ENCODE measurements at places on chromosomes 1 and 21.

GRCh38 chr1:231684356-231685244 lies 58.0 kb downstream of the DISC1 start:
- DNase-seq: no peak

- no peak for DNase-seq
These were observed 25.1 kb upstream of the PLXNA2 start for GRCh38 chr1:208269338-208269666.

- no peak for DNase-seq
These were observed 397.3 kb downstream of the LMX1A start for GRCh38 chr1:164958982-164959768.

GRCh38 chr1:75616436-75617433 lies 5.8 kb upstream of the SLC44A5 start:
- DNase-seq: no peak

DNA sequence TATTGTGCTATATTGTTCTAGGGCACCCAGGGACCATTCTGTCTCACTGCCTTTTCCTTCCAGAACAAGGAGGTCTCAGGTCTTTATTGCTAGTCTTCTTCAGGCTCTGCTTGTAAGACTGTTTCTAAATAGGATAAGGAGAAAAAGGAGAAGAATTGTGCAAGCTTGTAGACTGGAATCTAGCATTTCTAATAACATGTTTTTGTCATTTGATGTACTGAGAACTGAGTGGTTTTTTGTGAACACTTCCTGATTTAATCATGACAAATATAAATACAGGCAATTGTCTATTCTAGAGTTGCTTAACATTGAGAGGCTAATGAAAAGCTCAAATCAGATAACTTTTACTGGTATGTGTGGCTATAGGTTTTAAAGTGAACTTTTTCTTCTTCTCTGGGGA lies 77.6 kb downstream of the CLIC4 start:
- DNase-seq: no peak

DNA sequence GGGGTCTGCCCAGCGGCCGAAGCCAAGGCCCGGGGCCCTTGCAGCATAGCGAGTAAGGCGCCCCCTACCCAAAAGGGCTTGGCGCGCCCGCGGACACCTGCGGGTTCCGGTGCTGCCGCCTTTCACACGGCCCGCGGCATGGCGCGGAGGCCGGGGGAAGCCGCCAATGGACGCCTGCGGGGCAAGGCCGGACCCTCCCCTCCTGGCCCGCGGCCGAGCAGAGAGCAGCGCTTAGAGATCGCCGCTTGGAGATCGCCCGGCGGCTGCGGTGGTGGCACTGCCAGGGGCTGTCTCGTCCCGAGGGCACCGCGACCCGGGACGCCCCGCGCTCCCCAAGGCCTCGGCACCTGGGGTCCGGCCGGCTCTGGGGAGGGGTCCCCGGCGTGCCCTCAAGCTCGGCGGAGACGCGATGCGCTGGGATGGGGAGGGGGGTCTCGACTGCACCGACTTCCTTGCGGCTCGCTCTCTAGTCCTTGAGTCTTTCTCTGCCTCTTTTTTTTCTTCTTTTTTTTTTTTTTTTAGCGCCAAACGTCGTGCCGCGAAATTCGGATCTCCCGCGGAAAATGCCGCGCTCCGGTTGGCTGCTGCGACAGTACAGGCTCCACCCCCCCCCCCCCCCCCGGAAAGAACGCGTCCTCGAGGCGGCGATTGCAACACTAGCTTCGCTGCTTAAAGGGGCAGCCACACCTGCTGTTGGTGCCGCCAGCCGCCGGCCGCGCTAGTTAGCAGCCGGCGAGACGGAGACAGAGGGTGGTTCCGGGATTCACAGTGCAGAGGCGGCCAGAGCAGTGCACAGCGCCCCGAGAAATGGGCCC lies at the start of gene E2F2:
Gene E2F2, minus strand, starts transcription at position 487 of the 815 bp plus-strand sequence. Its CDS starts 440 bp downstream, at position 47.
- peak; percentile 47 for DNase-seq

- no peak for DNase-seq
These were observed 35.9 kb upstream of the CCDC27 start for GRCh38 chr1:3716351-3716750.

DNA sequence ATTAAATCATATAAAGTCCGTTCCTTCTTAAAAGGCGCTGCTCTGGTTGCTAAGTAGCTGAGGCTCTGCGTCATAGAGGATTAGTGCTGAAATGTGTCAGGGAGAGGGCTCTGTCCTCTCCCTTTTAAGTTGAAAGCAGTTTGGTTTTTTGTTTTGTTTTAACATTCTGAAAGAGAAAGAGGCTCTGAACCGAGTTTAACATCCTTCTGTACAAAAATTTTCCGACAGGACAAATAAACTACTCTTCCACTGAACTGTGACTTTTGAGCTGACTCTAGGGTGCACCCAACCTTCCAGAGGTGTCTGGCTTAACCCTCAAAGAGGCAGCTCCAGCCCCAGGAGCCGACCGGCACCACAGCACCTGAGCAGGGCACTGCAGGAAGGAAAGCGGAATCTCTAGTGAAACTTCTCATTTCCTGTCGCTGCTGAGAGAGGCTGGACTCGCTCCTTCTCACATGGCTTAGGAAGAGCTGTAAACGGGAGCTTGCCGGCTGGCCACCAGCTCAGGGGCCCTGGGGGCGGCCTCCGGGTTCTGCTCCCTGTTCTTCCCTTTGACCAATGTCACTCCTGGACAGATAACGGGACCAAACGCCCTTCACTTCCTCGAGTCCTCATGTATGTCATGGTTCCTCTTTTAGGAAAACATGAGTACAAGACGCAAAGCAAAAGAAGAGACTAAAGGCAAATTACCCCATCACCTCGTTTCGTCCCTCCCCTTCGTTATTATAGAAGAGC lies 1.2 kb downstream of the VAV3 start:
- no peak for DNase-seq

GRCh38 chr1:30756545-30757351 lies 826 bp downstream of the LAPTM5 start:
- DNase-seq: no peak

DNA sequence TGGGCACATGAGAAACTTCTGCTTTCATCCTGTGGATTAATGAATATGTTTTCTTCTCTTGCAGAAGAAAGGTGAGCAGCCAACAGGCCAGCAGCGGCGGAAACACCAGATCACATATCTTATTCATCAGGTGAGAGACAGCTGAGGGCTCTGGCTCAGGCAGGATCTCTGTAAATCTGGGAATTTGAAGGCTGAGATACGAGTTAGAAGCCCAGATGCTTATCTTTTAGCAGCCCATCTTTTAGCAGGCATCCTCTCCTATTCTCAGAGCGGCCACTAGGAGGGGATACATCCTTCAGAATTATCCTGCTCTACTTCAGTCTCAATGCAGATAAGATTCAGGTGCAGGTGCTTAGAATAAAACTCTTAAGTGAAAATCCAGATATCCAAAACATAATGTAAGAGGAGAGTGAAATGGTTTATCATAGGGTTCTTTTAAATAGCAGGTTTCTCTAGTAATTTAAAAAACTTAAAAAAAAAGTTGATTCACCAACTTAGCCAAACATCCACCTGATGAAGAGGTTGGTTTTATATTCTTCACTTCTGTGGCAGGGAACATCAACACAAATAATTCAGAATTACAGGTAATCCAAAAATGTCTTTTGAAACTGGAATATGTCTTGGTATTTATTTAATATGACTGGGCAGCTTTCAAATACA lies 19.3 kb downstream of the SH2D2A start:
- no peak for DNase-seq

DNA sequence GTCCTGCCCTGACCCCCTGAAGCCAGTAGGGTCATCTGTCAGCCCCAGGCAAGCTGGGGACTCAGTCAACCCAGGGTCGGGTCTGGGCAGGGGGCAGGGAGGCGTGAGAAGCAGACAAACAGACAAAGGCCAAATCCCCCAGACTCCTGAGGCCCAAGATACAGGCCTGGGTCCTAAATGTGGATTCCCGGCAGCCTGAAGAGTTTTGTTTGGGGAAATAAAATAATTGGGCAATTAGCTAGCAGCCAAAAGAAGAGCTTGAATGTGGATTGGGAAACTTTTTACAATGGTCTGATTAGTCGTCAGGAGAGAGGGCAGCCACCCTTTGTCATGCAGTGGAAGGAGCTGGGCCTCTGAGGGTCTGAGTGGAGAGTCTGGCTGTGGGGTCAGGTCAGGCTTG lies 4.5 kb upstream of the LEFTY2 start:
- no peak for DNase-seq

DNA sequence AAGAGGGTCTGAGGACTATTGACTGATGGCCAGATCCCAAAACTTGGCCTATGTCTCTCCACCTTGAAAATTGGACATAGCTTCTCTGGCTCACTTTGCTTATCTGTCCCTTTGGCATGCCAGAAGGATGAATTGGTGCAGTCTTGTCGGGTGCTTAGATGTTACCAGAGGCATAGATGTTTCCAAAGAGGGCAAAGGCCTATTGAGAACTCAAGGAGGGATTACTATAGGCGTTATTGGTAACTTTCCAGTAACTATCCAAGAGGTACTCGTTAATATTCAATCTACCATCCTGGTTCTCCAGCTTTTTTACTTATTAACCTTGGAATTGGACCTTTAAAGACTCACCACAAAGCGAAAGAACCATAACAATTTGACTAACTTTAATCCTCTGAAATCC lies 368.3 kb upstream of the ESRRG start:
- DNase-seq: no peak

DNA sequence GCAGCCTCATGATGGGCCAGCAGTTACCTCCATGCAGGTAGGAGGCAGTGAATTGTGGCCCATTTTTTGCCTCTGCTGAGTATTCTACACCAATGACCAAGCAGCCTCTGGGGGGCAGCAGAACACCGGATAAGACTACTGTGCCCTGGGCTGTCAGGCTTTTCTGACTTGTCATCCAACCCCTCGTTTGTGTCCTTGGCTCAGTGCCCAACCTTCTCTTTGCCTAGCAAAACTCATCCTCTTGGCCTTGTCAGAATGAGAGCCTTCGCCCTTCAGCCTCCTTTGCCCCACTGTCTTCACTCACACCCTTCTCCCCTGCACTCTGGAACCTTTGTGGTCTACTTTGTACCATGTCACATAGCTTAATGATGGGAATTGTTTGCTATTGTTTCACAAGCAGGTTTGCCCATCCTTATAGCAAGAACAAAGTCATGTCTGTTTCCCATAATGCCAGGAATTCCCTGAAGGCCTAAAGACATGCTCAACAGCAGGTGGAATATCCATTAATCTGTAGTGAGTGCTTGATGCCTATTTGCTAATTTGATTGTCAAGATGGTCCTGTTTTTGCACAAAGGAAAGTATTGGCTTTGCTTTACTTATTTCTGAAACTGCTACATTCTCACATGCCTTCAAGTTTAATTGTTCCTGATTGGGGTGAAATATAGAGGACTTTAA lies 255.9 kb downstream of the HHAT start:
- peak; percentile 22 for DNase-seq

DNA sequence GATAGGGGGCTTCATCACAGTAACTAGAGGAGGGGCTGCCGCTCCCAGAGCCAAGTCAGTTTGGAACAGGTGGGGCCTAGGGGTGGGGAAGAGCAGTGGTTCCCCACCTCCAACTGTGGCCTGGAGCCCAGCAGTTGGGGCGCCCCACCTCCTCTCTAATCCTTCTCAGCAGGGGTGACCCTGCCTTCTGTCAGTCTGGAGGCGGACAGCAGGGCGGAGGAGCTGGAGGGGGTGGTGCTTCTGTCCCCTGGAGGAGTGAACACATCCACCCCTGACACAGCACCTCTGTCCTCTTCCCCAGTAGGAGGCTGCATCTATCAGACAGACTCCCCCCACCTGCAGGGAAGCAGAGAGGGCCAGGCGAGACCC lies 73.8 kb downstream of the MRPL37 start:
- no peak for DNase-seq

DNA sequence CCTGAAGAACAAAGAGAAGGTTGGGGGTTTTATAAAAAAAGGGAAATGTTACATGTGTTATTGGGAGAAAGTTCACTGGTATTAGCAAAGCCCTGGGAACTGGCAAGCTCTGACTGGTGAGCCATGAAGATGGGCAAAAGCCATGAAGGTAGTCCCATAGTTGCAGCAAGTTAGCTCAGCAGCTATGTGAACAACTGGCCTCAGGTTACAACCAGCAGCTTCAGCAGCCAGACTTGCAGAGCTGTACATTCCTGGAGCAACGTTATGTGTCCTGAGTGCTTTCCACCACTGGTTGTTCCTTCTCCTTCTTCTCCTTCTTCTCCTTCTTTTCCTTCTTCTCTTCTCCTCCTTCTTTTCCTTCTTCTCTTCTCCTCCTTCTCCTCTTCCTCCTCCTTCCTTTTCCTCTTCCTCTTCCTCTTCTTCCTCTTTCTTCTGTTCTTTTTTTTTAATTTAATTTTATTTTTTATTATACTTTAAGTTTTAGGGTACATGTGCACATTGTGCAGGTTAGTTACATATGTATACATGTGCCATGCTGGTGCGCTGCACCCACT lies 56.1 kb upstream of the TLR5 start:
- DNase-seq: no peak

DNA sequence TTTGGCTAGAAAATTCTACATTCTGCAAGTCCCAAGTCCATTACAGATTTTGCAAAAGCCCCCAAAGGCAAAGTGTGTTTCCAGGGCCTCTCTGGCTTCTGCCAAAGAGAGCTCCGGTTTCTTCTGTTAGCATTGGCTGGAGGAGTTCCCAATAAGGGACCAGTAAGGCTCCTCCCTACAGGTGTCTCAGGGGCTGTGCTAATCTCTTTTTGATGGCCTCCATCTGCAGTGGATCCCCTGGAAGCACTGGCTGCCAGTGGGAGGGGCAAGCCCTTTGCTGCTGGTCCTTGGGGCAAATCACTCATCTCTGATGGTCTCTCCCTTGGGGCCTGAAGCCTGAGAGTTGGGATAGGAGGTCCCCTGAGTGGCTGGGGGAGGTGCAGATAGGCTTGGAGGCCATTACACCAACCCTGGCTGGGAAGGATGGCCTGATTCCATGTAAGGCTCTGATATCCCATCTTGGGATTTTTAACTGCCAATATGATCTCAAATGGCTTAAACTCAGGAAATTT lies 89.1 kb upstream of the USP24 start:
- DNase-seq: no peak
